PC-9 (cell line): ENCODE measurements at places on chromosomes 7 and 10. TPM values are rescaled to one million over a fixed set of nuclear protein-coding genes. Genes with fewer than 3 reads are reported as not detected.

The FAM241B gene
- total RNA-seq: 10.7 and 13.0 TPM in 2 replicates

The SPDYE5 gene
- total RNA-seq: not detected in 2 replicates

The LIPM gene
- not detected in 2 replicates for total RNA-seq

The CYP3A7 gene
- not detected in 2 replicates for total RNA-seq

The SGCE gene
- 23.1 and 37.7 TPM in 2 replicates for total RNA-seq

The H2BK1 gene
- not detected in 2 replicates for total RNA-seq

The IRF5 gene
- 3.4 and 5.8 TPM in 2 replicates for total RNA-seq

The FXYD4 gene
- total RNA-seq: not detected in 2 replicates

The ACTL6B gene
- not detected in 2 replicates for total RNA-seq

The ARID5B gene
- total RNA-seq: 7.4 and 8.5 TPM in 2 replicates

The HOGA1 gene
- total RNA-seq: 3.4 and 4.4 TPM in 2 replicates

The BMPR1A gene
- total RNA-seq: 20.9 and 24.3 TPM in 2 replicates

The CLDN3 gene
- 31.3 and 45.2 TPM in 2 replicates for total RNA-seq

The TMEM225B gene
- total RNA-seq: 1.5 and 1.8 TPM in 2 replicates

The PAX4 gene
- total RNA-seq: not detected in 2 replicates

The COL28A1 gene
- 0.83 and 2.2 TPM in 2 replicates for total RNA-seq

The WNT8B gene
- not detected in 2 replicates for total RNA-seq

The TDRD1 gene
- not detected in 2 replicates for total RNA-seq

The NANOS1 gene
- total RNA-seq: 5.2 and 7.2 TPM in 2 replicates

The ITPRID1 gene
- total RNA-seq: not detected in 2 replicates

The HOXA7 gene
- not detected in 2 replicates for total RNA-seq

The TYW1B gene
- total RNA-seq: 2.2 and 3.0 TPM in 2 replicates

The DGKI gene
- total RNA-seq: 0.41 and 0.65 TPM in 2 replicates

The NUTM2A gene
- 0.48 and 1.5 TPM in 2 replicates for total RNA-seq
